Stimulated activated CD8-positive, alpha-beta memory T cell treated with anti-CD3 and anti-CD28 coated beads, Interleukin-15, amount 100 ng/mL, for 24 hours (primary cell): ENCODE measurements at places on chromosomes 2 and 18.

DNA sequence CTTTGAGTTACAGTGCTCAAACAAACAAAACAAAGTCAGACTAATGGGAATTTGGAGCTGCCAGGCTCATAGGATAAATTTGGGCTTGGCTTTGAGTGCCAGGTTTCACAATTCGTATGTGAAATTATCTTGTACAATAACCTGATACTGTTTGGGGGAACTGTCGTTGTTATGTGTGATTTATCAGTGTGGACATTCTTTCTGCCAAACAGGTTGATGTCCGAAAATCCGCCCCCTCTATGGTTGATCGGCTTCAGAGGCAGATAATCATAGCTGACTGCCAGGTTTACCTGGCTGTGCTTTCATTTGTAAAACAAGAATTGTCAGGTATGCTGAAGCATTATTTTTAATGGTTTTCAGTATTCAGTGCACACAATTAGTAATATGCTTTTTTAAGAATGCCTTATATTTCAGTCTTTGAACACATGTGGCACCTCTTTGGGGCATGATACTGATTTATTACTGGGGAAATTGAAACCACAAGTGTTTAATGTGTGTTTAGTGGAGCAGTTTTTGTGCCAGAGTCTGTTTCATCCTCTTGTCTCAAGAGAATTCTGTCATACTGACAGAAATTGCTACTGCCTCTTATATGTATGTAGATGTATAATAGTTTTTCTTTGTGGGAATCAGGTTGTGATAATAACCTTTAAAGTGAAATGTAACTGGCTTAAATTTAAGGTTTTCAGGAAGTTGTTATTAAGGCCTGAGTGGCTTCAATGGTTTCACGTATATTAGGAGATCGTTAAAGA, 54.6 kb downstream of the TTC39C start:
- DNase-seq = no peak

- DNase-seq = no peak
Observed at GRCh38 chr2:231686192-231687100, 21.9 kb upstream of the PTMA start.

- no peak for DNase-seq
Observed at GRCh38 chr2:151437630-151438029, 27.9 kb downstream of the RIF1 start.

GRCh38 chr2:172096626-172097547, 5.8 kb downstream of the DLX2 start:
- DNase-seq = no peak

DNA sequence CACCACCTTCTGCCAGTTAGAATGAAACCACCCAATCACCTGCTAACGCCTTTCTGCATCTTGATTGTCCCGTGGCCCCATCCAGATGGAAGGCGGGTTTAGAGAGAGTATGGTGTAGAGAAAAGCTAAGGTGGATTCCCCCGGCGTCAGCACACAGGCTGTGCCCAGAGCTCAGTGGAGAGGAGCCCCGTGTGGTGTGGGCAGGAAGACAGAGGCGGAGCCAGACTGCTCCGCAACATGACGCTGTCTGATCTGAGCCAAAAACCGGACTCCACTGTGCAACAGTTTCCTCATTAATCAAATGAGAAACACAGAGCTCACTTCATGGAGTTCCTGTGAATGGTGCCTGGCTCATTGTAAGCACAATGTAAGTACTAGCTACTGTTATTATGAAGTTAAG, 448.1 kb upstream of the SMIM21 start:
- no peak for DNase-seq

GRCh38 chr2:148888003-148888501, 13.0 kb downstream of the KIF5C start:
- no peak for DNase-seq

GRCh38 chr18:12059334-12060181, 34.1 kb upstream of the ANKRD62 start:
- no peak for DNase-seq

GRCh38 chr2:235046589-235046988, 94.8 kb downstream of the SH3BP4 start:
- DNase-seq = no peak

- no peak for DNase-seq
Observed at GRCh38 chr2:8604262-8604661, 77.6 kb upstream of the ID2 start.

DNA sequence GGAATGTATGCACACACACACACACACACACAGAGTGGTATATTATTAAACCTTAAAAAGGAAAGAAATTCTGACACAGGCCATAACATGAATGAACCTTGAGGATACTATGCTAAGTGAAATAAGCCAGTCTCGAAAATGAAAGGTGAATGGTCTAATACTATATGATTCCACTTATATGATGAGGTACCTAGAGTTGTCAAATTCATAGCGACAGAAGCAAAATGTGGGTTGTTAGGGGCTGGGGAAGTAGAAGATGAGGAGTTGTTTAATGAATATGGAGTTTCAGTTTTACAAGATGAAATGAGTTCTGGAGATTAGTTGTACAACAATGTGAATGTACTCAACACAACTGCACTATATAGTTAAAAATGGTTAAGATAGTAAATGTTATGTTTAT, 118.1 kb downstream of the ABCA12 start:
- DNase-seq = no peak

- DNase-seq = no peak
Observed at GRCh38 chr18:35344736-35345459, 678 bp upstream of the ZNF24 start.

DNA sequence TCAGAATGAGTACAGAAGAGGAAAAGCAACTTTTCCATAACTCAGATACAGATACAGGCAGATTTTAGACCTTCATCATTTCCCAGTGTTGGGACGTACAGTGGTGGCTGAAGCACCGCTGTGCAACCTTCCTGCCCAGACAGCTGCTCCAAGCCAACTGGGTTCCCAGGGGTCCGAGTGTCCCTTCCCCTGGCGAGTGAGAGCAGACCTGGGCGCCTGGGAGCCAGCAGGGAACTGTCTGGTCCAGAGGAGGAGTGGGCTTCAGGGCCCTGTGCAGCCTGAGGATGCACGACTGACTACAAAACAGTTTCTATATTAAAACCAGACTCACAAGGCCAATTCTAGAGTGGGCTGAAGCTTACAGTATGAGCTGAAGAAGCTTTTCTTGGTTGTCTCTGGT, 11.1 kb upstream of the OR6B2 start:
- no peak for DNase-seq

DNA sequence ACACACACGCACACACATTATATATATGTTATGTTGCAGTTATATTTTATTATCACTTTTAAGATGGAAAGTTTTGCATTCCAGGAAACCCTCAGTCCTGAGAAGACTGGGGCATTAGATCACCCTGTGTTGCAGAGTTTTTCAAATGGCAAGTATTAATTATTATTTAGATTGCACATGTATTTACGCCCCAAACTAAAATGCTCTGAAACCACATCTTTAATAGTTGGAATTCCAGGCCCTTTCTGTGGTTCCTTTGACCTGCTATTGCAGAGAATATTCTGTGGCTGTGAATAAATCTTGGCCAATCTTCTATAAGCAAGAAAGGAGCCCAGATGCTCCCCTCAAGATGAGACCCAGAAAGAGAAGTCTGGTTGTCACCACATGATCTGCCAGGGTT, 427.0 kb upstream of the TNP1 start:
- no peak for DNase-seq

GRCh38 chr2:165238295-165238694, 919 bp upstream of the SCN2A start:
- no peak for DNase-seq

GRCh38 chr2:173513107-173513727, 158.5 kb downstream of the CDCA7 start:
- DNase-seq = no peak
